Upper lobe of left lung (tissue), 6 donors: ENCODE measurements at places on chromosomes 4 and X. TPM values are rescaled to one million over a fixed set of nuclear protein-coding genes. Genes with fewer than 3 reads are reported as not detected.

GRID2 gene
- not detected for total RNA-seq

IL13RA1 gene
- total RNA-seq = 66.6 TPM

BST1 gene
- 4.2 TPM for total RNA-seq

DNA sequence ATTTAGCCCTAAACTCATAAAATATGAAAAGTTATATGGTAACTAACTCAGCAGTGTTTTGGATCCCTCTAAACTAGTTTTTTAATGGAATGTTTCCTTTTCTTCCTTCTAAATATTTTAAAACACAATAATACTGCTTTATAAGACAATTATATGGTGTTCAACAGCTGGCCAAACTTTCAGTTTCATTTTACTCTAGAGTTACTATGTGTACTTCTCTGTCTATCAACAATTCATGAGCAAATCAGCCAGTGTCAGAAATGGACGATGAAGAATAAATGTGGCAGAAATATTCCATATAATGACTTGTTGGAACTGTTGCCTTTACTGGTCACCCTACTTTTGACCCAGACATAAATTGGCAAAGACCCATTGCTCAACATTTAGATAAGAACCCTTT is 64.8 kb upstream of the CXXC4 start:
- no peak for DNase-seq

- DNase-seq = no peak
Measured at GRCh38 chr4:18568600-18568999, 547.0 kb upstream of the LCORL start.

DNA sequence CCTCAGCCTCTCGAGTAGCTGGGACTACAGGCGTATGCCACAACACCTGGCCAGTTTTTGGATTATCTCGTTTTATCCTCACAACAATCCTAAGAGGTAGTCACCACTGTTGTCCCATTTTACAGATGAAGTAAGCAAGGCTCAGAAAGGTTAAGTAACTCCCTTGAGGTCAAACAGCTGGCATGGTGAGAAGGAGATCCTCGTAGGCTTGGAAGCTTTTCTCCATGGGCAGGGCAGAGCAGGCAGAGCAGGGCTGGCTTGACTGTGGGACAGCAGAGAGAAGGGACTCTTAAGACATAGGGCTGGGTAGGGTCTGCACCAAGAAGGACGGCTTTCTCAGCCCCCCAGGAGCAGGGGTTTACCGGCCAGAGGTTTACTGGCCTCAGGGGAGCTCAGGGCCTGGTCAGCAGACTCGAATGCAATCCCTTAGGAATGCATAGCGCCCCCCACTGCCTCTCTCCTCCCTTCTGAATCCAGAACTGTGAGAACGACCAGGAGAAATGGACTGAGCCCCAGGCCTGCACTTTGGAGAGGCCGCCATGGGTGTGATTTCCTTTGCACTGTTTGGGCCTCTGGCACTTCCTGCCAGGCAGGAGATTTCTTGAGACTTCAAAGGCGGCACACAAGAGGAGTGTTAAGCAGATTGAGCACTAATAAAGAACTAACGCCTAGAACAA is 14.0 kb upstream of the CDKN2AIP start:
- DNase-seq = no peak
